ENCODE measurements at places on chromosomes 7 and 10. TPM values are rescaled to one million over a fixed set of nuclear protein-coding genes. Genes with fewer than 3 reads are reported as not detected.

- no peak overlapping the region for H3K4me3 ChIP-seq
- no peaks in the 10 kb centered on the region for H3K36me3 ChIP-seq
- no peak overlapping the region for H3K27ac ChIP-seq
- no peak for DNase-seq
- H3K27me3 ChIP-seq: peaks cover 15% of the 10 kb centered on the region
These were observed 184.9 kb upstream of the WDR11 start for GRCh38 chr10:120666308-120666707.

DNA sequence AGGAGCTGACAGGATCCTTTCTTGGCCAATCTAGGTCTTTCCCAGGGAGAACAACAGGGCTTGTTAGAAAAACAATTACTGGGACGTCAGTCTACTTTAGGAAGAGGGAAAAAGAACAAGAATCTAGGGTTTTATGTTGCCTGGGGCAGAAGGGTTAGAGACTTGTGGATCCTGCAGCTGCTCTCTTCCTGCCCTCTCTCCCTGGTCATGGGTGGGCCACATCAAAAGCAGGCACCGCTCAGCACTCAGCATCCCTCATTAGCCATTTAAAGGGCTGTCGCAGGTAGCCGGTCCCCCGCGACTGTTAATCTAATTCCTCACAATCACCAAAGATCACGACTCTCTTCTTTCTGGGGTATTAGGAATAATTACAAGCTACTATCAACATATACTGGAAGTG is 631.9 kb downstream of the CALN1 start:
- no peaks in the 10 kb centered on the region for H3K4me1 ChIP-seq
- no peak overlapping the region for H3K4me3 ChIP-seq
- no peak for DNase-seq
- no peaks in the 10 kb centered on the region for H3K27me3 ChIP-seq
- no peaks in the 10 kb centered on the region for H3K36me3 ChIP-seq

GRCh38 chr7:73707045-73707631 is 12.3 kb downstream of the STX1A start:
- H3K27me3 ChIP-seq: no peaks in the 10 kb centered on the region
- H3K4me3 ChIP-seq: peak overlapping the region; percentile 30
- peak overlapping the region; percentile 59 for H3K27ac ChIP-seq
- H3K4me1 ChIP-seq: peaks cover 12% of the 10 kb centered on the region

GRCh38 chr7:94253686-94254085 is 141.0 kb upstream of the COL1A2 start:
- H3K4me1 ChIP-seq: no peaks in the 10 kb centered on the region
- no peak overlapping the region for H3K27ac ChIP-seq
- H3K4me3 ChIP-seq: no peak overlapping the region
- peaks cover 2% of the 10 kb centered on the region for H3K27me3 ChIP-seq
- H3K36me3 ChIP-seq: no peaks in the 10 kb centered on the region

DNA sequence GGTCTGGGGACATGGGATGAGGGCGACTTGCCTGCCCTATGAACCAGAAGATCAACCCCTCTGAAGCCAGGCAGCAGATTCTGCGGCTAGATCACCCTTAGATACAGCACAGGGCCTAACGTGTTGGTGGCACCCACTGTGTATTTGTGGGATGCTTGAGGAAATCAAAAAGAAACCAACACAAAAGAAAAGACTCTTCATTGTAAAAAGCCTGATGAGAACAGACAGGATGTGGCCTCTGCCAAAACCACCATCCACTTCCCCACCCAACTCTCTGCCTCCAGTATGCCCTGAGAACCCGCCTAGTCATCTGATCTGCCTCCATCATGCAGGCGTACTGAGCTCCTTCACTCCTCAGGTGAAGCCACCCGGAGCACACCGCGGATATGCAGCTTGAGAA is 97.2 kb upstream of the INSYN2A start:
- H3K36me3 ChIP-seq: peaks cover 5% of the 10 kb centered on the region
- peaks cover 35% of the 10 kb centered on the region for H3K4me1 ChIP-seq
- H3K4me3 ChIP-seq: no peak overlapping the region
- peak; percentile 73 for DNase-seq
- peaks cover 44% of the 10 kb centered on the region for H3K27me3 ChIP-seq

GRCh38 chr7:16244469-16244868 is 176.9 kb downstream of the CRPPA start:
- H3K4me3 ChIP-seq: no peak overlapping the region
- H3K27me3 ChIP-seq: no peaks in the 10 kb centered on the region
- H3K36me3 ChIP-seq: peaks cover 8% of the 10 kb centered on the region
- no peaks in the 10 kb centered on the region for H3K4me1 ChIP-seq

IFIT5 gene
- total RNA-seq: 23.4 TPM

APBB1IP gene
- 91.6 TPM for total RNA-seq

TRIL gene
- not detected for total RNA-seq

ATOH7 gene
- not detected for total RNA-seq

KEL gene
- total RNA-seq: 0.47 TPM
